ENCODE measurements at places on chromosomes 2 and 18.

GRCh38 chr2:84527137-84528129 is 11.1 kb downstream of the DNAH6 start:
- no peak for DNase-seq

GRCh38 chr2:160194351-160194750 is 5.7 kb downstream of the ITGB6 start:
- DNase-seq, result no peak

DNA sequence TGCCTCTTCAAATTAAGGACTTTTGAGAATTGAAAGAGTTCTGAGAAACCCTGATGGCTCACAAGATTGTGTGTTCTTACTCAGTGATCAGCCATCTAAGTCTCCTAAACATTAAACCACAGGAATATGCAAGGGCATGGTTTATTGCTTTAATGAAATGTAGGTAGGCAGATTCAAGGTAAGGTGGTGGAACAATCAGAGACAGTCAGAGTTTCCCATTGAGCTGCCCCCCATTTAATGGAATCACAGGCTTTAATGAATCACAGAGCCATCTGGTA is 107.8 kb upstream of the LRATD1 start:
- DNase-seq, result no peak

DNA sequence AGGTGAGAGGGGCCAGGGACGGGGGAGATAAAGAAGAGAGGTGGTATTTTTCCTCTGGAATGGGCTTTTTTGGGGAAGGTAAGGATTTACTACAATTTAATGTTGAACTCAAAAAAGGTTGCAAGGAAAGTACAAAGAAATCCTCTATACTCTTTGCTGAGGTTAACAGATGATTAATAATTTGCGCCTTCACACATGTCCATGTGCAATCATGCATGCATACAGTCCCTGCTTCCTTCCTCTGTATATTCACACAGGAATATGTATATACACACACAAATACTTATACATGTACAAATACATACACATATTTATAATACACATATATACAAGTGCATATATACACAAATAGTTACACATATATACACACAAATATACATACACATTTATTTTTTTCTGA is 193.4 kb downstream of the NBAS start:
- DNase-seq, result no peak

DNA sequence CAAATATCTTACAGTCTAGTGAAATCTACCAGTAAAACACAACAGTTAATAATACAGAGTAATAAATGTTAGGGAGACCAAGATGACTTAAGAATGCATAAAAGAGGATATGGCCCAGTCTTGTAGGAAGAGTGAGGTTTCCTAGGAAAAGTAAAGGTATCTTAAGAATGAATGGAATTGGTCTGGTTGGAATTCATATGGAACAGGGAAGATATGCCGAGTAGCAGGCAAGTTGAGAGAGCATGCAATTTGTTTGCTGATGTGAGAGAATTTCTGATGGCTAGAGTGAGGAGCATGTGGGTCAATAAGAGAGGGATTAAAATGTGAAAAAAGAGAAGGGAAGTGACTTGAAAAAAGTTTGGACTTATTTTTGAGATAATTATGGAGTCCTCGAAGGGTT is 512.9 kb upstream of the ZEB2 start:
- DNase-seq, result no peak

DNA sequence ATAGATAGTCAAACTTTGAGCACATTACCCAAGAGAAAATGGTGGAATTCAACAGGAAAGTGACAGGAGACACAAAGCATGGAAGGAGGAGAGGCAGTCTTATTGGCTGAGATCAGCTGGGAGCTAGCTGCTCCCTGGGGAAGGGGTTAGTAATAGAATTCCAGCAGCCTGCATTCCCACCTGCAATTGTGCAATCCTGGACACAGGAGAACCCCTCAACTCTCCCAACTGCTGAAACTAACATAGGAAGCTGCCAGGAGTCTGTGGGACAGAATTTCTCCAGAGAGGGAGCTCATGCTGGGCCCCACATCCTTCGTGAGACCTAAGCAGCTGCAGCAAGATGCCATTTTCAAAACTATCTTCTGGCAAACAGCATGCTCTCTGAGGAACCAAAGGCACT is 69.8 kb upstream of the ACVR1C start:
- DNase-seq, result no peak

DNA sequence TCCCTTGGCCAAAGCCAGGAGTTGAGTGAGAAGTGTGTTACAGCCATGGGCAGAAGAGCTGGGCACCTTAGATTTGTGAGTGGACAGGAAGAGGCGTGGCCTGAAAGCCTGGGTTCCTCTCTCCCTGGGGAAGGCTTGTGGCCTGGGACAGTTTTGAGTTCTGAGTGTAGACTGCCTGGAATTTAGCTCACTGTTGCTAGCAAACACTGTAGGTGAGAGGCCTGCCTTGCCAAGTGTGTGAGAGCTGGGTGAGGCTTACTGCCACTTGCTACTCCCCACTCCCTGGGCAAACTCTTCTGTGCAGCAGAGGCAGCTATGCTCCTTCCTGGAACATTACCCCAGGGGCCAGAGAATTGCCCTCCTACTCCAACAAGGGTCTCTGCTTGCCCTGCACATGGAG is 150.0 kb upstream of the GALNT5 start:
- DNase-seq, result no peak

DNA sequence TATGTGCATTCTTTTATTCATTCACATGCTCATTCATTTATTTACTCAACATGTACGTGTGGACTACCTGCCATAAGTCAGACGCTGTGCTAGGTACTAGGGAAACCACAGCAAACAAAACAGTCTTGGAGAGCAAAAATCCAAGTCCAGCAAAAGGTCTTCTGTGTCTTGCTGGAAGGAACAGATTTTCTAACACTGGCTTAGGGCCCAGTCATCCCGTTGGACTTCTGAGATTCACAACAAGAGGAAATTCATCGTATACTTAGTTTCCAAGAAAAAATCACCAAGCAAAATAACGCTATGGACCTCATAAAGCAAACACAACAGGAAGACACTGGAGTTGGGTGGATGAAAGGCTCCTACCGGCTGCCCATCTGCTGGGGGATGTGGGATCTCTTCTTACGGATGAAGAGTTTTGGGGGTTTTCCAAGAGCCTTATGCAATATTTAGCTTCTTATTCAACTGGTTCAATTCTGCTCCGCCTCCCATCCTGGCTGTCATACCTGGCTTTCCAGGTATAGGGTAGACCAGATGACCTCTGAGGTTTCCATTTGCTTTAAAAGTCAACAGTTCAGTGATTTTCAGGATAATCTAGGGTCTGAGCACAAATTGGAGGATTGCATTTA is 262.7 kb downstream of the HAUS1 start:
- no peak for DNase-seq

DNA sequence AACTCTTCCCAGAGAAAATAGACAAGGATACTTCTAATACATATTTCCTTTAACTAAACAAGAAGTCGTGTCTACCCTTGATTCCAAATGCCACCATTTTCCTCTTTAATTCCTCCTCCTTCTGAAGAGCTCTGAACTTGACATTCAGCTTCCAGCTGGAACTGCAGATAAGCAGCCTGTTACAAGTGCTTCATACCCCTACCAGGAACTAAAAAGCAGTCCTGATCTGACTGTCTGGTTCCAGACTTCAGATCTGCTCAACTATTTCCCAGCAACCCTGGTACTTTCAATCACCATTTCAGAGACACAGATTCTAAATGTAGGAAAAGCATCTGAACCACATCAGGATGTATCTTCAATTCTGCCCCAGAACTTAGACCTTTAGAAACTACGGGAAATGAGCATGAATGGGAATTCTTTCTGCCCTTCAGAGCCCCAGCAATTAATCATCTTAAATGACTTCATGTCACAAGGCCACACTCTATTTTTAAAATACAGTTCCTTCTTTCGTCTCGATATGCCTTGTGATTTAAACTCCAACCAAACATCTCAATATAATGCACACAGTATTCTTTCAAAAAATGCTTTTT is 159.5 kb downstream of the L3MBTL4 start:
- no peak for DNase-seq

- no peak for DNase-seq
These were observed 548.3 kb downstream of the ERBB4 start for GRCh38 chr2:211990335-211990734.

GRCh38 chr2:45380131-45380836 is 230.8 kb downstream of the SRBD1 start:
- DNase-seq, result no peak

DNA sequence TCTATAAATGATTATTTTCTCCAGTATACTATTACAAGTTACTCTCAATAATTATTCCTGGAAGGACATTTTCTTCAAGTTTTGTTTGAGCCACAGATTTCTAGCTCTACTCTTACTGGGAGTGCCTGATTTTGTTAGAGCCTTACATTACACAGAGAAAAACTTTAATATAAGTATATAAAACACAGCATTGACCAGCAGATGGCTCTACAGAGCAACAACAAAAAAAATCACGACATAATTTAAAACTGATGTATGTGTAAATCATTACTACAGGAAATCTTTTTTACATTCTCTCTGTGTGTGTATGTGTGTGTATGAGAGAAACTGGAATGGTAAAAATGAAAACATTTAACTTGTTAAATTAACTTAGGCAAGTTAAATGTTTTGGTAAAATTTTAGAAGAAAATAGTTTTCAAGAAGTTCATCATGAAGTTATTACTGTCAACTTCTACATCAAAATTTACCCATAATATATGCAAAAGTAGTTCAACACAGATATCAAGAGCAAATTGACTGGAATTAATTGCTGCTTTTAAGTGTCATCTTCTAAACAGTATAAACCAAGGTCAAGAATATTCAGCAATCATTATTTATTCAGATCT is 103.3 kb downstream of the MDH1 start:
- DNase-seq, result no peak

GRCh38 chr2:166653185-166653813 is 159.2 kb upstream of the SCN7A start:
- DNase-seq, result no peak

DNA sequence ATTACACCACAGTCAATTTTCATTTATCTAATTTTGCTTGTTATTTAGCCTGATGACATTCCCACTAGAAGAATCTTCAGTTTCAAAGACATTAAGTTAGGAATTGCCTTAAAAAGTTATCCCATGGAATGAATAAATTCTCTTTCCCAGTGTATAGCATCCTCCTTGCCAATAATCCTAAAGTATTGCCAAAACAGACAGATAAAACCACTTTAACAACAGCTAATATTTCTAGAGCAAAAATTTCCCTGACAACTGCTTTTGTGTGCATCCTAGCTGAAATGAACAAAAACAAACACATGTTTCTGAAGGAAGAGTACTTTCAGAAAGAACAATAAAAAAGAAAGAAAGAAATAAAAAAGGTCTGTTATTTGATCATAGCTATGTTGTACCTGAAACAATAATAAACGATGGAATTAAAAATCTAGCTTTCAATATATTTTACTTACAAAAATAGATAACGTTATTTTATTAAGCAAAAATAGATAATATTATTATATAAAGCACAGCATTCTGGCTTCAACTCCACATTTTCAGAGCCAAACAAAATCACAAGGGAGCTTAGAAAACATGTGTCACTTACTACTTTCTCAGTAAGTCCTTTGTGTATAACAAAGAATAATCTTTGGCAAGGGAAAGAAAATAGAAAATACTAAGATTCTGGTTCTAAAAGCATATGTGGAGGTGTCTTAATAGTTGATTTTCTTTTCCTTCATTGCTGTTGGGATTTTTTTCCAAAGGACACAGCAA is 939.0 kb upstream of the CRIM1 start:
- DNase-seq, result no peak

GRCh38 chr18:79644666-79645057 is 34.9 kb upstream of the CTDP1 start:
- DNase-seq, result no peak

GRCh38 chr2:185255566-185255965 is 483.0 kb upstream of the FSIP2 start:
- DNase-seq, result no peak

DNA sequence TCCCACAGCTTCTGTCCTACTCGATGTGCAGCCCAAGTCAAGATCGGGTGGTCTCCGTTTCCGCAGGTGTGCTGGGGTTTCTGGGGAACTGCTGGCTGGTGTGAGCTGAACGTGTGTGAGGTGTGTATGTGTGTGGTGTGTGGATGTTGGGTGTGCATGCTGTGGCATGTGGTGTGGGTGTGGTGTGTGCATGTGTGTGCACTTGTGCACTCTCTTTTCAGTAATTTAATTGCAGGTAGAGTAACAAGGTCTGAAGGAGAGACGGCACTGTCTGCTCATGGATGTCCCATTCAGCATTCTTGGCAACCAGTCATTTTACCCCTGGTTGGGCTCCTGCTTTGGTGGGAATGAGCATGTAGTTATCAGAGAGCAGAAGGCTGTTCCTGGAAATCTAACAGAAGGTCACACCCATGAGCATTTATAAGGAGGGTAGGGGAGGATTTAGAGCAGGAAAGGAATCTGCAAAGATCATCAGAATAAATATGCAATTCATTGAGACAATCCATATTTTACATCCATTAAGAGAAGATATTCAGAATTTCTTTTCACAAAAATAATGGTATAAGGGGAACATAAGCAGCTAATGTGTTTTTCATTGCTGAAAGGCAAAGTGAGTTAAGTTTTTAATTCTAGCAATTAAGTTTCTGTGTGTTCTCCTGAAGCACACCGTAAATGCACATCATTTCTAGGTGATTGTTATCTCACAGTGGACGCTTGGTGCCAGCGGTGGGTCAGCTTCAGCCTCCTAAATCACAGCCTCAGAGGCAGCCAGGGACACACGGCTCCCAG is 60.7 kb downstream of the ADI1 start:
- DNase-seq, result no peak

DNA sequence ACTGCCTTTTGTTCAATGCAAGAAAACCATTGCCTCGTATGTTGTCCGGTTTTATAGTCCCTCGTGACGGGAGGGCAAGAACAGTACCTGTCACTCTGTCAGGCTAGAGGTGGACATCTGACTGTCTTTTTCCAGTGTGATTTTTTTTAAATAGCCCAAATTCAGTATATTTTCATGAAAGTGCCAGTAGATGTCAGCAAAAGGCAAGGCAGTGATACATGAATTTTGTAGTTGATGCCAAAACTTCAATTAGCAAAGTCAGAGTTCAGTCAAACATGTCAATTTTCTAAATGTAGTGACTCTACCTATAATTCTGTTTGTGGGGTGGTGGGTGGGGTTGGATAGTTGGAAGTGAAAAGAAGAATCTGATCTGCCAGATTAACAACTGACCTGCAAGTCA is 296.0 kb upstream of the MC4R start:
- DNase-seq, result no peak

DNA sequence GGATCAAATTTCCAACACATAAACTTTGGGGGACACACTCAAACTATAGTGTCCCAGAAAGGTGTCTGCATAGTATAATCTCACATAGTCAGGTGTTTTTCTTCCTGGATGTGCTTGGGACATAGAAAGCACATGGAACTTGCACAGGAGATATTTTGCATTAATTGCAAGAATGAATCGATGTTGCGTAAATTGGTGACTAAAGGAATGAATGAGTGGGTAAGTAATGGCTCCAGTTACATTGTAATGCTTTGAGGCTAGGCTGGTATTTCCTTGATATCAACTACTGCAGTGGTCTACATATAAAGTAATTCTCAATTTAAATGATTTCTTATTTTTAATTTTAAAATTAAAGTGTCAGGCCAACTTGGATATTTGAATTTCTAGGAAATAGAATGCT is 53.4 kb downstream of the SH3RF3 start:
- DNase-seq, result no peak

GRCh38 chr18:46261799-46262198 is 157.6 kb downstream of the HAUS1 start:
- no peak for DNase-seq

GRCh38 chr18:75839041-75839440 is 411.5 kb upstream of the SMIM21 start:
- no peak for DNase-seq

- DNase-seq, result no peak
These were observed 557 bp upstream of the E2F6 start for GRCh38 chr2:11466307-11467128.

GRCh38 chr2:170715062-170715931 is at the start of gene SP5:
TSS of gene SP5 (plus strand) at chr2:170715337. CDS start at chr2:170715513, 176 bp downstream.
- no peak for DNase-seq
